Aorta (tissue), 5 donors: ENCODE measurements at places on chromosomes 1 and 21. TPM values are rescaled to one million over a fixed set of nuclear protein-coding genes. Genes with fewer than 3 reads are reported as not detected.

LHX8 gene
- not detected for total RNA-seq

SHISA4 gene
- 39.9 TPM for total RNA-seq

DNA sequence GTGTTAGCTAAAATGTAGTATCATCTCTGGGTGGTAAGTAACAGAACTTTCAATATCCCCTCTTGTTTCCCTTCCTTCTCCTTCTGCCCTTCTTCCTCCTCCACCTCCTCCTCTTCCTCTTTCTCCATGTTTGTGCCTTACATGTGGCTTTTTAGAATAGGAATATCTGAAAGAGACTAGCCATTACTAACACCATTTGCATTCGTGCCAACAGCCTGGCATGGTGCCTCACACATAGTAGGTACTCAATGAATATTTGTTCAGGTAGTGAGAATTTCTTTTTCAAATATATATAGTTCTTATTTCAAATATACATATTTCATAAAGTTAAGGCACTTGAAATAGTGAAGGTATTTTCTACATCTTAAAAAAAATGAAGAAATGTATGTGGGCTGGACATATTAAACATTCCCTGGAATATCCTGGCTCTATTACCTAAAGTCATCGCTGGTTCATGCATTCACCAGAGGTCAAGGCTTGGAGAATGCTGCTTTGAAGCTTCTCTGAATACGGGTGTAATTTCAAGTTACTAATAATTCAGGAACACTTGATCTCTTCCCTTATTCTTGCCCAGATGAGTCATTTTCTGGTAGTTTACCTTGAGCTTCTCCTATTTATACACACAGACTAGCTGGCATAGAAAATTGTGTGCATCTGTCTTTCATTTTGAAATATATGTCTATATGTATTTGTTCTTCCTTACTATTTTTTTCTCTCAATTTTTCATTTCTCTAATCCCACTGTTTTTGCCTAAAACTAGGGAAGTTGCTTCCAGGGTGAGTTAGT, 319.4 kb downstream of the TGFB2 start:
- no peak for DNase-seq
- H3K36me3 ChIP-seq: no peaks in the 10 kb centered on the region
- no peak overlapping the region for H3K4me3 ChIP-seq
- no peaks in the 10 kb centered on the region for H3K27me3 ChIP-seq
- H3K4me1 ChIP-seq: no peaks in the 10 kb centered on the region
- H3K27ac ChIP-seq: no peak overlapping the region

DNA sequence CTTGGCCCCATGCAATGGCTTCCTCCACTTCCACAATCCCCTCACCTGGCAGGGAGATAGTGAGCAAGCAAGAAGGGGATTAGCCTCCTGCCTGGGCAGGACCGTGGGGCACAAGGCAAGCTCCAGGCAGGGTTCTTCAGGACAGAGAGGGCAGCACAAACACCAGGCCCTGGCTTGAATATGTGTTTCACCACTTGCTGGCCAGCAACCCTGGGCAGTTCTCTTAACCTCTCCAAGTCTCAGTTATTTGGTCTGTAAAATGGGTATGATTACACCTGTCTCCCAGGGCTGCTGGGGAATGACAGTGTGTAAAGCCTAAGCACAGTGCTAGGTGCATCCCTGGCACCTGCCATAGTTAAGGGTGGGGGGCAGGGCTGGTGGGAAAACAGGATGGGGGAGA, 31.9 kb downstream of the H3-3A start:
- H3K4me1 ChIP-seq: no peaks in the 10 kb centered on the region
- no peak overlapping the region for H3K4me3 ChIP-seq
- no peaks in the 10 kb centered on the region for H3K27me3 ChIP-seq
- DNase-seq: peak; percentile 22

GRCh38 chr1:189084811-189085210, 1392.9 kb downstream of the BRINP3 start:
- no peaks in the 10 kb centered on the region for H3K36me3 ChIP-seq
- H3K27ac ChIP-seq: no peak overlapping the region
- no peaks in the 10 kb centered on the region for H3K4me1 ChIP-seq
- no peak overlapping the region for H3K4me3 ChIP-seq
- no peak for DNase-seq

GRCh38 chr21:15212206-15212605, 147.4 kb upstream of the NRIP1 start:
- no peak overlapping the region for H3K4me3 ChIP-seq
- H3K27ac ChIP-seq: no peak overlapping the region
- no peaks in the 10 kb centered on the region for H3K4me1 ChIP-seq
- H3K36me3 ChIP-seq: no peaks in the 10 kb centered on the region
- DNase-seq: no peak
- H3K27me3 ChIP-seq: no peaks in the 10 kb centered on the region

- peaks cover 6% of the 10 kb centered on the region for H3K4me1 ChIP-seq
- H3K27me3 ChIP-seq: no peaks in the 10 kb centered on the region
- DNase-seq: no peak
- no peak overlapping the region for H3K27ac ChIP-seq
- no peaks in the 10 kb centered on the region for H3K36me3 ChIP-seq
Measured at GRCh38 chr1:3172431-3173380, 103.7 kb downstream of the PRDM16 start.

DNA sequence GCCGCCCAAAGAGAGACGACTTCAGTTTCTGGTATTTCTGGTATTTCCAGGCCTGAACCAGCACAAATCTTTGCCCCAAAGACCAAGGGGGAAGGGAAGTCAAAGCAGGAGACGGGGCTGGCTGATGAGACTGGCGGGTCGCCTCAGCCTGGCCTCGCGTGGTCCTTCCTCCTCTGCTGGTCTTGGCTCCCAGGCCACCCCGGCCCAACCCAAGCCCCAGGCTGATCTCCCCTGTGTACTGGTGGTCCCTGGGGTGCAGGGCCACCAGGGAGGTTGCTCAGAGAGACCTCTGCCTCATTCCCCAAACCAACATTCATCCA, 19.9 kb downstream of the WNT4 start:
- no peaks in the 10 kb centered on the region for H3K27me3 ChIP-seq
- H3K4me1 ChIP-seq: no peaks in the 10 kb centered on the region
- no peak for DNase-seq
- H3K27ac ChIP-seq: no peak overlapping the region
- H3K36me3 ChIP-seq: no peaks in the 10 kb centered on the region
- no peak overlapping the region for H3K4me3 ChIP-seq

GRCh38 chr1:182299728-182300616, 91.6 kb downstream of the GLUL start:
- no peaks in the 10 kb centered on the region for H3K36me3 ChIP-seq
- no peak overlapping the region for H3K27ac ChIP-seq
- H3K27me3 ChIP-seq: no peaks in the 10 kb centered on the region
- no peak overlapping the region for H3K4me3 ChIP-seq
- peak; percentile 68 for DNase-seq

DNA sequence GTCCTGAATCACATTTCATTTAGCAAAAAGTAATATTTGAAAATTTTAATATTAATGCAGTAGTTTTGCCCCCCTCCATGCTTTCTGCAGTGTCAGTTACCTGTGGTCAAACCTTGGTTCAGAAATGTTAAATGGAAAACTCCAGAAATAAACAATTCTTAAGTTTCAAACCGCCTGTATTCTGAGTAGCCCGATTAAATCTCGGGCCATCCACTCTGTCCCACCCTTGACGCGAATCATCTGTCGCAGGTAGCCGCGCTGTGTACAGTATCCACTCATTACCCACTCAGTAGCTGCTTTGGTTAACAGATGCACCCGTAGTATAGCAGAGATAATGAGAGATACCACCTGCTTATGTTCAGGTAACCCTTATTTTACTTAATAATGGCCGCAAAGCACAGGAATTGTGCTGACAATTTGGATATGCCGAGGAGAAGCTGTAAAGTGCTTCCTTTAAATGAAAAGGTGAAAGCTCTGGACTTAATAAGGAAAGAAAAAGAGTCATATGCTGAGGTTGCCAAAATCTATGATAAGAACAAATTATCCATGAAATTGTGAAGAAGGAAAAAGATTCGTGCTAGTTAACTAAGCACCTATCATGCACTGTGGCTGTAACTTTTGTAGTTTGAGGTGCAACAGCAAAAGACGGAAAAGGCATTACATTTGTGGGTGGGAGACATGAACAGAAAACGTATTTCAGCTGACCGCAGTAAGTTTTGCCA, 889 bp upstream of the SCYL3 start:
- peak overlapping the region; percentile 1 for H3K4me3 ChIP-seq
- peaks cover 6% of the 10 kb centered on the region for H3K4me1 ChIP-seq
- DNase-seq: no peak
- no peaks in the 10 kb centered on the region for H3K36me3 ChIP-seq
- no peaks in the 10 kb centered on the region for H3K27me3 ChIP-seq
